Fibroblast of the conjunctiva (primary cell): ENCODE measurements at places on chromosomes 5 and 9.

DNA sequence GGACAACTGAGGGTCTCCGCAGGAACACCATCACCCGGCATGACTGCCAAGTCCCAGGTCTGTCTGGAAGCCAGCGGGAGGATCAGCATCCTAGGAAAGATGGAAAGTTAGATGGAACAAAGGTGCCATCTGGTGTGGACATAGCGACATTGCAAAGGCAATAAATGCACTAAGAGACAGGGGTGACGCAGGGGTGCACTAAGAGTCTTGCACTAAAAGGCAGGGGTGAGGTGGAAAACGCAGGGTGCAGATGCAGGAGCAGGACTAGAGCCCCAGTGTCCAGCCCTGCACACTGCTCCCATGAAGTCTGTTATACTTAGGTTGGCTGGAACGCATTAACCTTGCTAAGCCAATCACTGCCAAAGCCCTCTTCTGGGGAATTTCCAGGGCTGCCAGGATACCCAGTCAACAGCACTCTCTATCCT, 15.5 kb downstream of the ATOX1 start:
- DNase-seq, result peak; percentile 56

DNA sequence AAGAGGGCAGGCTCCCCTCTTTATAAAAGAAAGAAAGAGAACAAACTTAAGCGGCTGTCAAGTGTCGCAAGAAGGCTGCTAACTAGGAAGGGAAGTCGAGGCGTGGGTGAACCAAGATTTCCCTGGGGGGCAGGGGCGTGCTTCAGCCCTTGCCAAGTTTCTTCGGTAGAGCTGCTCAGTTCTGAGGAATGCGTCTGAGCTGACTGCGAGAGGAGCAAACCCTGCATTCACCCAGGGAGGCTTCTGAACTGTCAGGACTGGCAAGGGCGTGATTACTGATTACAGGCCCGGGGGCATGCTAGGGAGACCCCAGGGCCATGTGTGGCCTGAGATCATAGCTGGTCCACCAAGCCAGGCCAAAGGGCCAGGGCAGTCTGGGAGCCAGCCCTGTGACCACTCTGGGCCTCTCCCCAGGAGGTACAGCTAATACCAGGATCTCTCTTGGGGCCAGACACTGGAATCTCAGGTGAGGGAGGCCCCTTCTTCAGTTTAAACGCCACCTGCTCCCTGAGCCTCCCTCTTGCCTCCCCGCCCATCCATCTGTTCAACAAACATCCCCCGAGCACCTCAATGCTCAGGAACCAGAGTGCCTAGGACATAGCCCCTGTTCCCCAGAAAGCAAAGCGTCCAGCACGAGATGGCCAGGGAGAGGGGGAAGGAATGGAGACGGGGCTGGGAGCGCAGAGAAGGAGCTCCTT, 30.9 kb downstream of the SARDH start:
- DNase-seq, result peak; percentile 18

DNA sequence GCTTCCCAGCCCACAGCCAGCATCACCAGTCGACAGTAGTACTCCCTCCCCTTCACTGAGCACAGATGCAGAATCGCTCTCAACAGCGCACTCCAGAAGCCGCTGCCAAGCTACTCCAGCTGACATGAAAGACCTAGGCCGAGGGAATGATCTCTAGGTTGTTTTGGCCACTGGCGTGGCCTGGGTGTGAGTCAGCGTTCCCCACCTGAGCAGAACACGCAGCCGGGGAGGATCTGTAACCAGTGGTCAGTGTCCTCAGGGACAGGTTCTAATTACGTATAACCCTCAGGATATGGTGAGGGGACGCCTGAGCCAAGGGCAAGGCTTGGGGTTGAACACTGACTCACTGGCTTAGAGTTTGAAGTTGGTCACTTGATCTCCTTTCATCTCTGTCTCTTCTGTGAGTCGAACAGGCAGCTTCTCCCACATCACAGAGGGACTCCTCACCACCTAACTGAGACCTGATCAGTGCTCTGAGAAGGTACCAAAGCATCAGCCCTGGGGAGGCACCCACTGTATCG, 76.9 kb upstream of the IL17B start:
- DNase-seq, result peak; percentile 42

GRCh38 chr5:171340491-171340890, 31.4 kb downstream of the TLX3 start:
- DNase-seq, result no peak

DNA sequence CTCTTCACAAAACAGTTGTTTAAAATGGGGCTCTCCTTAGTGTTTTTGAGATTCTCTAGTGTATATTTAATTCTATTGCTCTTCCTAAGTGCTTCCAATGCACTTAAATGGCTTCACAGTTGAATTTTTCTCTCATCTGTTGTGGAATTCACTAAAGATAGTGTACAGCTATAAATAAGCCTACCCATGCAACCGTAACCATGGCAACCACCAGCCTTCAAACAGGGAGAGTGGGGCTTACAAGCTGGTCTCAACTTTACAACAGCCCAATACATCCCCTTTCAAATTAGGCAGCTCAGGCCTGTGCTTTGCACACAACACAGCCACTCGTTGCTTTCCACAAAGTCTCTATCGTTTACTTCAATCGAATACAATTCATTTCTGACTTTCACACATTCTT, 144.0 kb upstream of the PLPPR1 start:
- DNase-seq, result no peak

DNA sequence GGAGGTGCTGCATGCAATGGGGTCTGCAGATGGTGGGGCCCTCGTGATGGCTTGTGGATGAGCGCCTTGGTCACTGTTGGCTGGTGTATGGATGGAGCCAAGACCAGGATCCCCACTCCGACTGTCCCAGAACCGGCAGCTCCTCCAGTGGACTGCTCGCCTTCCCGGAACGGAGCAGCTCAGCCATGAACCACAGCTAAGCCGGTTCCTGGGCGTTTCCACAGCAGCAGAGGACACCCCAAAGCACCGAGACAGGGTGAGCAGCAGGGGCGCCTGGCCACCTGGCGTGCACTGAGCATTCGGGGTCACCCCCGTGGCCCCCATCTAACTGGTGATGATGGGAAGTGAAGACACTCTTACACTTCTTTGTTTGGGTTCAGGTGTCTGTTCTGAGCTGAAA, 26.1 kb downstream of the CCDC187 start:
- DNase-seq, result no peak

DNA sequence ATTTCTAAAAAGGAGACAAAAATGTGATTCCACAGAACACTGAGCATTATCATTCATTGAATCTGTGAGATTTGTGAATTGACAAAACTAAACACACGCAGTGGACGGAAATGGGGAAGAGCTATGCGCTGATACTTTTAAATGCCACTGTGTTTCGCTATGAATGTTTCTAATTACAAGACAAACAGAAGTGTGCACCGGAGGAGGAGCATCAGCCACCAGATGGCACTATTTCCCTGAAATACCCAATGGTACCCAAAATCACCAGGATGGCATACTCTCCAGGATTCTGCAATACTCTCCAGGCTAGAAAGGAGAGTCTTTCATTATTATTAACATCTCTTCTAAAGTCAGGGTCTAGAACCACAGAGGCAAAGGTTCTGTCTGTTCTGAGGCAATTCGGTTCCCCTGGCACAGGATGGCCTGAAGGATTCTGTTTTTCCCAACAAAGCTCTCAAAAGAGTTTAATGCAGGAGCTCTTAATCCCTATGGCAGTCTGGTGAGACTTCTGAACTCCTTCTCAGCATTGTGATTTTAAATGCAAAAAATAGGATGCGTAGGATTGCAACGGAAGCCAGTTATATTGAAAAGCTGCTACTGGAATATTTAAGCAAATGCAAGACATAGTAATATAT, 13.8 kb upstream of the PUM3 start:
- peak; percentile 63 for DNase-seq

- no peak for DNase-seq
These were observed 152.7 kb downstream of the FSTL4 start for GRCh38 chr5:133459474-133460160.

- no peak for DNase-seq
These were observed 17.5 kb downstream of the IRF1 start for GRCh38 chr5:132473019-132473531.

- DNase-seq, result no peak
These were observed 23.1 kb downstream of the CMYA5 start for GRCh38 chr5:79712741-79713140.

DNA sequence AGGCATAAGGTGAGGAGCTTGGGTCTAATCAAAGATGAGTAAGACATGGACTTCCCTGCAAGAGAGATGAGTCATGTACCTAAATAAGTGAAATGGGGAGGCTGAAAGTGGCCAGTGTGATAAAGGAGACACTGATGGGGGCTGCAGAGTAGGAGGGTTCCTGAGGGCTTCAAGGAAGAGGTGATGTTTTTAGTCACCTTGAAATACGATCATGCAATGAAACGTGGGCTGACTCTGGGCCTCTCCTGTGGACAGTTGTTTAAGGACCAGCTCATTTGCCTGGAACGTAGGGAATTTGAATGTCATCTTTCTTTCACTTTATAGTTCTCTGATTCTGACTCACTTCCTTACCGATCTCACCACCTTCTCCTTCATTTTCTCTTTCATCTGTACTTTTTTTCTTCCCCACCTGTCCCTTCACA, 49.6 kb upstream of the CPLX2 start:
- DNase-seq, result no peak

DNA sequence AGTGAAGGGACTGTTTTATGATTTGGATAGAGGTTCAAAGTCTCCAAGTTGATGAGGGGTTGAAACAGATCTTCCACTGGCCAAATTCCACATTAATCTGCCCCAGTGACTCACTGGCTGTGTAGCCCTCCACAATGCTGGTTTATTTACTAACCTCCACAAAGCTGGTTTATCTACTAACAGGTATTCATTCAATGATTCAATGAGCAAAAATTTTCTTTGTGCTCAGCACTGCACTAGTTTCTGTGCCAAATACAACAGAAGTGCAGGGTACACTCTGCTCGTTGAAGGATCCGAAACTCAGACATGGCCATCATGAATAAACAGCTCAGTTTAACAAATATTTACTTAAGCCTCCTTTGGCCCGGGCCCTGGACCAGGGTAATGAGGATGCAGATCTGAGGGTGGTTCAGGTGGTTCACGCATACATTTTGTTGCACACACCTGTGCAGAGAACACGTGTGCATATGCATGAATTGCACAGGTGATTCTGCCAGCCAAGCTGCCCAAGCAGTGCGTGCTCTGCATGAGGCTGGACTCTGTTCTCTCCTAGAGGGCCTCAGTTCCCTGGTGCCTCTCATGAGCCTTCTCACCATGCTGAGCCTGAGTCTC, 71.0 kb downstream of the SH3PXD2B start:
- DNase-seq, result no peak

DNA sequence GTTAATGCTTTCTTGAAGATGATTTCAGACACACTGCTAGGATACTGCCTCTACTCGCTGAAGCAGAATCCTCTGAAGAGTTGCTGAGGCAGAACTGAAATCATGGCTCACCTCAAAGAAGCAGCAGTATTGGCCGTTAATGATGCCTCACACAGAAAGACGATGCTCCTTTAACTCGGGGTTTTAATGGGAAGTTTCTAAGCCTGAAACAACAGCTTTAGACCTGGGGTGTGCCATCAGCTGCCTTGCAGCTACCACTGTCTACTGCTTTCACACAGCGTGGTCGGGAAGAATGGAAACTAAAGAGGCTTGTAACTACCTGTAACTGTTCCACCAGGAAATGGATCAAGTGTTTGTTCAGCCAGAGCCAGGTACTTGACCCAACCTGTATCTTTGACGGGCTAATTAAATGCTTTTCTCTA, at the start of gene CTXN3:
Gene CTXN3 (plus strand): TSS at position 65 of the 422 bp plus-strand sequence. CDS start 8,440 bp downstream, outside the sequence.
- DNase-seq, result no peak

DNA sequence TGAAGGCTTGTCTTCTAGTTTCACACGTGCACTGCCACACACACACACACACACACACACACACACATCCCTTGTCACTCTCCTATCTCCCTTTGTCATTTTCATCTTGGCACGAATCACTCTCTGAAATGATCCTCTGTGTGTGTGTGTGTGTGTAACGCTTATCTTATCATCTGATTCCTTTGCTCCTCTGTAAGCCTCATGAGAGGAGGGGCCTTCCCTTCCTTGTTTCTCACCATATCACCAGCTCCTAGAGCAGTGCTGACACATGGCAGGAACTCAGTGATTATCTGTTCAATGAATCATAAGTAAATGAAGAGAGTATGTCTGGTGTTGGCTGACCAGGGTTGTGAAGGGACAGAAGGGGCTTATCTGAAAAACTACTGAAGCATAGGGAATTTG, 53.3 kb downstream of the PDE4D start:
- DNase-seq, result peak; percentile 1

GRCh38 chr9:28320616-28321015, 747.3 kb upstream of the C9orf72 start:
- DNase-seq, result no peak

DNA sequence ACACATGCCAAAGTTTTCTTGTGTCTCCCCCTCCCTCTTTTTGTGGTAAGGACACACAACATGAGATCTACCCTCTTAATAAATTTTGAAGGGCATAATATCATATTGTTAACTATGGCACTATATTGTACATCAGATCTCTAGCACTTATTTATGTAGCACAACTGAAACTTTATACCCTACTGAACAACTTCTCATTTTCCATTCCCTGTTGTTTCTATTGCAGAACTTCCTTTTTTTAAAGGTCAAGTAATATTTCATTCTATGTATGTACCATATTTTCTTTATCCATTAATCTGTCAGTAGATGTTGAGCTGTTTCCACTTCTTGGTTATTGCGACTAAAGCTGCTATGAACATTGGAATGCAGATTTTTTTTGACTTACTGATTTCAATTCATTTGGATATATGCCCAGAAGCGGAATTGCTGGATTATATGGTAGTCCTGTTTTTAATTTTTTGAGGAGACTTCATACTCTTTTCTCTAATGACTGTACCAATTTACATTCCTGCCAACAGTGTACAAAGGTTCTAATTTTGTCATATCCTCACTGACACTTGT, 305.3 kb downstream of the PRR16 start:
- DNase-seq, result peak; percentile 18

DNA sequence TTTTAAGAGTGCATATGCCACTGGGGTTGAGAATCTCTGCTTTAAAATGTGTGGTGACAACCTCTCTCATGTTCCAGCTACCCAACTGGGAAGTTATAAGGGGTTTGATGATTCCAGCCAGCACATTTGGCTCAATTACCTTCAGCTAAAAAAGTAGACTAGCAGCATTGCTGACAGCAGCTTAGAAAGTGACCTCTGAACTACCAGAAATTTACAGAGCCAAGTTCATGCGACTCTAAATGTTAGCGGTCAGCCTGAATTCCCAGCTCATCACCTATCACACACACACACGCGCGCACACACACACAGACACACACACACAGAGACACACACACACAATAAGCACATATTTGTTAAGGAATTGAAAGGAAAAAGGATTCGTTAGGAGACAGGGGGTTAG, 377.5 kb downstream of the TMEM167A start:
- DNase-seq, result no peak

DNA sequence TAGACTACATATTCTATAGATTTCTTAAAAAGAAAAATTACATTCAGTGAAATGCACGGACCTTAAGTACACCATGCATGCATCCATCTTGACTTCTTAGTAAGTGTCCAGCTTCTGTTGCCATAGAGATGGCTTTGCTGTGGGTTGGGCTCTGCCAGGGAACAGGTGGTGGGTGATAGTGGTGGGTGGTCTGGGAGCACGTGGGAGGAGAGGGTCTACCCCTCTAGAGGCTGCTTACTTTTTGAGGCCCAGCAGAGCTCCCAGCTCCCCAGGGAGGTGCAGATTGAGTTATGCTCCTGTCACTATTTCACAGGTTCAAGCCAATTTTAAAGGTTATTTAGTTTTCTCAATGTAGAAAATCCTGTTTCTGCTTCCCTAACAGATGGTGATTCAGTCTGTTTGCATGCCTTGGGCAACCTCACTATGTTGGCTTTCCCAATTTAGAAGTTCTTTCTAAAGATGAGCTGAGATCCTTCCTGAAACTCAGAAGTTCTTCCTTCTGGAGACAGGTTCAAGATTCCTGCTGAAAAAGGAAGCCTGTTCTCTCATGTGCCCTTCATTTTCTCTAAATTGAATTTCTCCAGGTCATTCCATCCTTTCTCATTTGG, 107.4 kb upstream of the LHFPL2 start:
- no peak for DNase-seq
